ENCODE measurements at places on chromosomes 11 and 22. TPM values are rescaled to one million over a fixed set of nuclear protein-coding genes. Genes with fewer than 3 reads are reported as not detected.

The GAS2 gene
- 0.71 TPM for total RNA-seq

The UPK3A gene
- total RNA-seq: not detected

The TTC28 gene
- 34.1 TPM for total RNA-seq

The TNNI2 gene
- 0.64 TPM for total RNA-seq

The TMEM179B gene
- 30.6 TPM for total RNA-seq

The FHIP1B gene
- 23.2 TPM for total RNA-seq

The RFPL3 gene
- total RNA-seq: not detected

The RASD2 gene
- 1.6 TPM for total RNA-seq

The MUC6 gene
- total RNA-seq: not detected
